ENCODE measurements at places on chromosomes 11 and 22.

GRCh38 chr11:110972640-110973039 is 260.4 kb upstream of the ARHGAP20 start:
- DNase-seq = no peak

GRCh38 chr11:65423516-65424204 is 1.1 kb downstream of the NEAT1 start:
- DNase-seq = peak; percentile 9

- no peak for DNase-seq
Measured at GRCh38 chr11:31764766-31765165, 46.4 kb downstream of the PAX6 start.

- no peak for DNase-seq
Measured at GRCh38 chr11:134479206-134480135, 67.4 kb upstream of the B3GAT1 start.

GRCh38 chr11:581752-582151 is 5.5 kb downstream of the PHRF1 start:
- DNase-seq = no peak

DNA sequence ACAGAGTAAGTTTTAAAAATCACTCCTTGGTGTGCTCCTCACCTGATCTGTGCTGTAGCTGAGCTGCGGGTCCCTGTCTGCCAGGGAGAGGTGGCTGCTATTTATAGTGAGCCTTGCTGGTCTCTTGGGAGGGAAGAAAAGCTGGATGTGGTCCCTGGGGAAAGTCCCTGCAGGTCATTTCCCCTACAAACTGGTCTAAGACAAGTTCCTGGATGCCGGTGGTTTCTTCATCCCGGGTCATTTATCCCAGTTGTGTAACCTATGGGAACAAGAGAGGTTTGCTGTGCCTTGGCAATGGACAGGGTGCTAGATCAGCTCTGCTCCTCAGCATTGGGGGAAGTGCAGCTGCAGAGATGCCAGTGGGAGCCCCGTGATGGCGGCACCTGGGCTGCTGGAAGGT is at the start of gene SAA2:
Gene SAA2 (minus strand): TSS at position 108 of the 400 bp plus-strand sequence. CDS start 657 bp downstream, outside the sequence.
- DNase-seq = no peak

DNA sequence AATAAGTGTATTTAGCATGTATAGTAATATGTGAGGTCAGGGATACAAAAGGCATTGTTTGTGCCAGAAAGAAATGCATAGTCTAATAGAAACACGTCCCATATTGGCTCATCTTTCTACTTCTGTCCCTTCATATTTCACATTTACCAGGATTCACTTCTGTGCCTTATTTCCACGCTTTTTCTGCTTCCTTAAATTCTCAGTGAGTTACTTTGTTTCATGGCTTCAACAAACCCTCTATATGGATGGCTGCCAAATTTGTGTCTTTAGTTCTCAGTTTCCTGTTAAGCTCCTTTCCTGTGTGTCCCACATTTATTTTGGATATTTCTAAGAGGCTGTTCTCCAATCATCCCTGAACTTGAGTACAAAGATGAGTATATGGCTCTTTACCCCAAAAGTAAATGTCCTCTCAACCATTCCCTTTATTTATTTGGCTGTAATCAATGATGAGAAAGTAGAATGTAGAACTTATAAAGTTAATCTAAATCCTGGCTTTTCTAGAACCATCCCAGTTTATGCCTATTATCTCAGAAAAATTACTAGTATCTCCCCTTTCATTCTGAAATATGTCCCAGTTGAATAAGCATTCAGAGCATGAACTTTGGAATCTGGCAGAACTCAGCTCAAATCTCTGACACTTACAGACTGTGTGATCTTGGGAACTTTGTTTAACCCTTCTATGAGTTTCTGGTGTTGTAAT is 23.5 kb downstream of the OR8B12 start:
- DNase-seq = no peak

- DNase-seq = no peak
Measured at GRCh38 chr11:73388265-73389133, 12.3 kb downstream of the RELT start.

GRCh38 chr22:40791241-40791640 is 27.9 kb downstream of the SLC25A17 start:
- no peak for DNase-seq

DNA sequence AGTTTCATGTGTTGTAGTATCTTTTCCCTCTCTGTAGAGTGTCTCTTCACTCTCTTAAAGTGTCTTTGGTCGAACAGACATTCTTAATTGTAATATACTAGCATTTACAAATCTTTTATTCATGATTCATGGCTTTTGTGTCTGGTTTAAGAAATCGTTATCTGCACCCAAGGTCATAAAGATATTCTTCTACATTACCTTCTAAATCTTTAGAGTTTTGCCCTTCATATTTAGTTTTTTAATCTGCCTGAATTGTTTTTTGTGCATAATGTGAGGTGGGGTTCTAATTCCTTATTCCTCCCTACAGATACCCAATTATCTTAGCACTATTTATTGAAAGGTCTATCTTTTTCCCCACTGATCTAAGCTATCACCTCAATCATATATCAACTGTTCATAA is 9.0 kb upstream of the NNMT start:
- DNase-seq = no peak

DNA sequence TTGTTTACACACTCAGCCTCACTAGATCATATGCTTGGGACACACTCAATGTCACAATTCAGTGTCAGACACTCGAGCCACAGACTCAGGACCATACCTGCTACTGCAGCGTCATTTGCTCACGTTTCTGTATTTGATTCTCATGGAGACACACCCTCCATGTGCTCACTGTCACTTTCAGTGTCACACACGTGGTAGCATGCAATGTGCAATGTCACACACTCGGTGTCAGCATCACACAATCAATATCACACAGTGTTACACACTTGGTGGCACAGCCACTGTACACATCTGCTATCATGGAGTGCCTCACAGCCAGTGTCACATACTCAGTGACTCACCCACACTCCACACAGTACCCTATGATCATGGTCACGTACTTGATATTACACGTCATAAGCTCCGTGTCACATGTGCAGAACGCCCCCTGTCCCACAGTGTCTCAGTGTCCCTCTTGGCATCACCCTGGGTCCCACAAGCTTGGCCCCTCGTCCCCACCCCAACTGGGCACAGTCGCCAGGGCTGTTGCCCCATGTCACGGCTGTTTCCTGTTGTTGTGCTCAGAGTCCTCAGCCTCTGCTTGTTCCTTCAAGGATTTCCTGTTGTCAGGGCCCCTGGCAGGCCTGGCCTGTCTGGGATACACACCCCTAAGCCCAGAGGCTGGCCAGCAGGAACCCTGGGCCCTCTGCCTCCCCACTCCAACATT is 49.6 kb downstream of the PDE2A start:
- DNase-seq = no peak

DNA sequence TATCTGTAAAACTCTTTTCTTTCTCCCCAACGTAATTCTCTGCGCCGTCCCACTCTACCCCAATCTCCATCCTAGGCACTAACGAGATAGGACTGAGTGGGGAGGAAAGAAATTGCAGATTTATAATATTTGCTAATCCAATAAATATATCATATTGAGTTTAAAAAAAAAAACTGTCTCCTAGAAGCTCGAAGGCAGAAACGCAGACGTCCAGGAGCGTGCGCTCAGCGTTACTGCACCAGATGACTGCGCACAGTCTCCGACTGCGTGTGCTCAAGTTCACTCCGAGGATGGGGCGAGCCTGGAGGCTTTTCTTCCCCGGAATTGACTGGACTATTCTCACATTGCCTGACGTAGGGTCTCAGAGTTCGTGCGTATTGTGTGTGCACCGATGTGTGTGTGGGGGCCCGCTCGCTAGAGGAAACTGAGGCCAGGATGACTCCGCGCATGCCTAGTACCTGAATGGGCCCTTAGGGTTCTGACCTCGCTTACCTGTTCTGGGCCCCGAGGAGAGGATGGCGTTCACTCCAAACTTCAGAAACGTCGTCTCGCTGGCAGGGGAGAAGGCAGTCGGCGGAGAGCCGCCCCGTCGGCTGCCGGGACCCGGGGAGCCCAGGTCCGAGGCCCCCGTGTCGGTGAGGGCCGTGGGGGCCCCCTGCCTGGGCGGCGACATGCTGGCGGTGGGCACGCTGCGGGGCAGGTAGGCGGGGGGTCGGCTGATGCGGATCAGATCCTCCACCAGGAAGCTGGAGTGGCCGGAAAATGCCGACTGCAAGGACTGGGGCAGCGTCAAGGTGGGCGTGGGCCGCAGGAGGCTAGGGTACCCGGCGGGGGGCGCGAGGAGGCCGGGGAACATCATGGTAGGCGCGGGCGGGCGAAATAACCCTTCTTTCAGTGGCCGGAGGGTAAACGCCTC is 551 bp downstream of the DBX1 start:
- DNase-seq = no peak

GRCh38 chr11:1728931-1729691 is 21.3 kb downstream of the IFITM10 start:
- DNase-seq = no peak

DNA sequence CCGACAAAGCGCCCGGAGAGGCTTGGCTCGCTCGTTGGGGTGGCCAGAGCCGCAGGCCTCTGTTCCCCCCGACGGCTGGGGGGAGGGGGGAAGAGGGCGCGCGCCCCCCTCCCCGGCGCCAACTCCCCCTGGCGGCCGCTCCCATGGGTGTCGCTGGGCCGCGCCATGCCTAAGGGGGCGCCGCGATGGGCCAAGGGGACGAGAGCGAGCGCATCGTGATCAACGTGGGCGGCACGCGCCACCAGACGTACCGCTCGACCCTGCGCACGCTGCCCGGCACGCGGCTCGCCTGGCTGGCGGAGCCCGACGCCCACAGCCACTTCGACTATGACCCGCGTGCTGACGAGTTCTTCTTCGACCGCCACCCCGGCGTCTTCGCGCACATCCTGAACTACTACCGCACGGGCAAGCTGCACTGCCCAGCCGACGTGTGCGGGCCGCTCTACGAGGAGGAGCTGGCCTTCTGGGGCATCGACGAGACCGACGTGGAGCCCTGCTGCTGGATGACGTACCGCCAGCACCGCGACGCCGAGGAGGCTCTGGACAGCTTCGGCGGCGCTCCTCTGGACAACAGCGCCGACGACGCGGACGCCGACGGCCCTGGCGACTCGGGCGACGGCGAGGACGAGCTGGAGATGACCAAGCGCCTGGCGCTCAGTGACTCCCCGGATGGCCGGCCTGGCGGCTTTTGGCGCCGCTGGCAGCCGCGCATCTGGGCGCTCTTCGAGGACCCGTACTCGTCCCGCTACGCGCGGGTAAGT is 1.4 kb downstream of the KCNC1 start:
- DNase-seq = no peak

DNA sequence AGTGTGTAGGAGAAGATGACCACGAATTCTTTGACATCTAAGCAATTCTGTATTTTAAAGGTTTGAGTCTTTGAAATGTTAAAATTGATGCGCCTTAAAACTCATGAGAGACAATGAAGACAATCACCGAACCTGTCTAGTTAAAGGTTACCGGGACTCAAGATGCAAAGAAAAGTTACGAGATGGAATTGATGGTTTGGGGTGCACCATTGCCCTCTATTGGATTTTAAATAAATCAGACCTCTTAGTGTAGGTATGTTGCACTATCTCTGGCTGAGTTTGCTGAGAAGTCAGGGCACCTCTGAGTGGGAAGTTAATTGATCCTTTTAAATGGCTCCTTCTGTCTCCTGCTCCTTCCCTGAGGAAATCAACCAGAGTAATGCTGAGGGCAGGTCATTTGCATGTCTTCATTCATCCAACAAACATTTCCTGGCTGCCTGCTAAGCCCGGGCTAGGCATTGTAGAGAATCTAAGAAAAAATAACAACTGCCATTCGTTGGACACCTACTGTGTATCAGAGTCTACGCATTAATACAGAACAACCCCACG is 19.4 kb upstream of the TMA7B start:
- peak; percentile 59 for DNase-seq

DNA sequence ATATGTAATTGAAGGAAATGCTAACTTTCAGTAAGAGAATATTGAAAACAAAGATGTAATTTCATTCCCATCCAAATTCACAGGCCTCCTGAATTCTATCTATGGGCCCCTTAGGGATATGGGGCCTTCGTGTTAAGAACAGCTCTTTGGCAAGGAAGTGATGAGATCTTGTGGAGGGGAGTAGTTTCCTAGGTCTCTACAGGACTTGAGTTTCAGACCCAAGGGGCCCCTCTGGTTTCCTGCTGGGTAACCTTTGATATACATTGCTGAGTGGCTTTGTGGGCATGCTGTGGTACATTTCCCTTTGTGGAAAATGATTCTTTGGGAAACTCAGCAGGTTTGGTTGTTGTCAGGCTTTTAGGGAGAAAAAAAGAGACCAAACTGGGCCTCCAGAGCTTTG is 6.2 kb downstream of the STIM1 start:
- no peak for DNase-seq

GRCh38 chr11:34148504-34149165 is 43.2 kb downstream of the NAT10 start:
- no peak for DNase-seq

DNA sequence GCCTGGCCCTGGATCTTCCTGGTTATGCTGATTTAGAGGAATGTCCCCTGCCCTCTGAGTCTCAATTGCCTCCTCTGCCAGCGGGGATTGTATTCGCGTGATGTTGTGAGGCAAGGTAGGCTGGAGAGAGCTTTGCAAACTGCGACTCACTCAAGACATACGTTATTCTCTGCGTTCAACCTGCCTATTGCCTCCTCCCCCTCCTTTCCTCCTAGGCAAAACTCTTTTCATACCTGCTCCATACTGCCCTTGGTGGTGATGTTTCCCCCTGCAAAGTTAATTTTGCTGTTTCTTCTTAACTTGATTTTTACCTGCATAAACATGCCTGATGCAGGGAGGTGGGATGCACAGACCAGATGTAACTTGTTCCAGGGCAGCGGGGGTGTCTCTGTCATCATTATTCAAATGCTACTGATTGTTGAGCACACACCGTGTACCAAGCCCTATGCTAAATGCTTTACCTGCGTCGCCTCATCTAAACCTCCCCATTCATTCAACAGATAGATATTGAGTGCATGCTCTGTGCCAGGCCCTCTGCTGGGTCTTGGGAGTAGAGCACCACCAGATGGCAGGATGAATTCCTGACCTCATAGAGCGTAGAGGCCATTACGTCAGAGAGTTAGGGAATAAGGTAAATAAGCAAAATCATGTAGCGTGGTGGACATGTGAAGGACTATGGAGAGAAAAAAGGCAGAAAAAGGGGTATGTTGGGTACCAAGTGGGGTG is 29.0 kb downstream of the SGSM1 start:
- no peak for DNase-seq

DNA sequence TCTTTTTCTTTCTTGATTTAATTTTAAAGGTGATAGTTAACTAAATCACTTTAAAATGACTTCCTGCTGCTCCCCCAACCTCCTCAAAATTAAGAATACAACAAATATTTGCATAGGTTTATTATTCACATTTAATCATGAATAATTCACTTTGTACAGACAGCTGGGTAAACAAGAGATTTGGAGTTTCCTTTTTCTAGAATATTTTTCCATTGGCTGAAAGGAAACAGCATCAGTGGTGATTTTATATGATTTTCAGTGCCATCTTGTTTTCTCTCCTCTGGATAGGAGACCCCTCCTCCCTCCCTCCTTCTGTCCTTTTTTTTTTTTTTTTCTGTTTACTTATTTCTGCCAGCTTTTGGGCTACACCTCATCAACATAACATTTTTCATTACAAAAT is 60.5 kb downstream of the LIF start:
- no peak for DNase-seq
